ENCODE measurements at places on chromosomes 16 and 17. TPM values are rescaled to one million over a fixed set of nuclear protein-coding genes. Genes with fewer than 3 reads are reported as not detected.

KRT20 gene
- total RNA-seq: not detected

TMEM92 gene
- total RNA-seq: 12.2 TPM

DNAAF8 gene
- 0.17 TPM for total RNA-seq

ALOX15B gene
- total RNA-seq: 0.46 TPM

SLC35G6 gene
- total RNA-seq: not detected

NLRC3 gene
- 0.21 TPM for total RNA-seq

G6PC1 gene
- total RNA-seq: not detected
